ENCODE measurements at places on chromosomes 2 and 18.

- DNase-seq, result no peak
Observed at GRCh38 chr18:56900195-56901094, 246.4 kb upstream of the BOD1L2 start.

GRCh38 chr18:69956665-69957620, 9.3 kb upstream of the CD226 start:
- no peak for DNase-seq

DNA sequence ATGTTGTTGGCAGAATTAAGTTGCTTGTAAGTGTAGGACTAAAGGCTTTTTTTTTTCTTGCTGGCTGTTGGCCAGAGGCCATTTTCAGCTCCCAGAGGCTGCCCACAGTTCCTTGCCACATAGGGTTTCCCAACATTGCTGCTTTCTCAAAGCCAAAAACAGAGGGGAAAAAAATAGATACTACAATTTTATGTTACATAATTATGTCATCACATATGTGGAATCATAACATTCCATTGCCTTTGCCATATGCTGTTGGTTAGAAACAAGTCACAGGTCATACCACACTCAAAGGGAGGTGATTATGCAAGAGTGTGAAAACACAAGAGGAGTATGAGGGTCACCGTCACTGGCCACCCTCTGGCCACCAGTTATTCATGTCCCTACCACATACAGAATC, 154.5 kb downstream of the RTN4 start:
- DNase-seq, result no peak

DNA sequence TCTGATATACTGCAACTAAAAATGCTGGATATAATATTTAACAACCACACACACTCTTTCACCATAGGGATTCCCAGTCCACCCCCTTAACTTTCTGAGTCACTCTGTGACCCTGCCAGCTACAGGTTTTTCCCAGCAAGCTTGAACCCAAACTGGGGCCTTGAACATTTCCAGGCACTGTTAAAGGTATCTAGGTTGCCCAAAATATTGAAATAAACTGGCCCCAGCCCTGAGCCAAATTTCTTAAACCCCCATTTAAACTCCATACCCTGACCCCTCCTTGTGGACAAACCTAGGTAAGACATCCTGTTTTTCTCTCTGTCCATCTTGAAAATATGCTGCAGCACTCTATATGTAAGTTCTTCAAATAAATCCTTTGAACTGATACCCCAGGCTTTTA, 19.7 kb upstream of the DCTN1 start:
- DNase-seq, result no peak

- DNase-seq, result peak; percentile 89
Observed at GRCh38 chr2:45452866-45453265, 158.2 kb downstream of the SRBD1 start.

DNA sequence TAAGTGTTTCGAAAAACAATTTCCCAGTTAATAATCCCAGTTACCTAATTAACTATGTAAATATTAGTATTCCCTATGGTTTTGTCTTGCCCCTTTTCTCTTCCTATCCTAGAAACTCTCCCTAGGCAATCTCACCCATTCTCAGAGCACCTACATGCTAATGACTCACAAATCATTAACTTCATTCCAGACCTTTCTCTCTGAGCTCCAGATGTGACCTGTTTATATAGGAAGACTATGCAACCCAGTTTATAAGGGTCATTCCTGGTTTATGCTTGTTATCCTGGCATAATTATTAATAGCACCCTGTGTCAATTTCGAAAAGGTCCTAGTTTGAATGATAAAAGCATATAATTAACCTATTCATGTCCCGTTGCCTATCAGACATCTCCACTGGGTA, 14.8 kb upstream of the SERTAD2 start:
- DNase-seq, result no peak

DNA sequence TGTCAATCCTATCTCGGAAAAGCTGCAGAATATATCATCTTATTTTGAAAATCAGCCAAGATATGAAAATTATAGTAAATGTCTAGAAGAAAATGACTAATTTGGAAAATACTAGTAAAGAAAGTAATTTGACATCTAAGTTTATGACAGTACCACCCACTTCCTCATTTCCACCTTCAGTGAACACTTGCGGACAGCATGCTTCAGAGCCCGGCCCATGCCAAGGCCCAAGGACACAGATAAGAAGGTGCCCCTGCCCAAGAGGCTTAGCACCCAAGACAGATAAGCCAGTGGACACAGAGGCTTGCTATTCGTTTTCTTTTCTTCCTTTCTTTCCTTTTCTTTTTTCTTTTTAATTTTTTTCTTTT, 4.8 kb upstream of the KCNG2 start:
- no peak for DNase-seq

DNA sequence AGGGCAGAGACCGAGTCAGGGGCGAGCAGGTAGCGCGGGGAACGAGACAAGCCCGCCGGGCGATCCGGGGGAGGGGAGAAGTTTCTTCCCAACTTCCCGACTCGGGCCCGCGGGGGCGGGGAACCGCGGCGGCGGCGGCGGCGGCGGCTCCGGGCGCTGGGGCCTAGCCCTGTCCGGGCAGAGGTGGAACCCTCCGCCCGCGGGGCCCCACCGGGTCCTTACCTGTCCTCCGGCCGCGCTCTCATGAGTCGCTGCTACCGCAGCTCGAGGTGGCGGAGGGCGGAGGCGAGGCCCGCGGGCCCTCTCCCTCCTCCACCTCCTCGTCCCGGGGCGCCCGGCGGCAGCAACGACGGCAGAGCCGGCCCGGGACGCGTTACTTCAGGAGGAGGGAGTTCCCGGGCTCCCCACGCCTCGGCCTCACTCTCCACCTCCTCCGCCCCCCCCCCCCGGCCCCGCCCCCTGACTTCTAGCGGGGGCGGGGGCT, at the start of gene YES1:
Gene YES1, minus strand, starts transcription at position 351 of the 484 bp plus-strand sequence. CDS start 55,415 bp downstream, outside the sequence.
- no peak for DNase-seq

DNA sequence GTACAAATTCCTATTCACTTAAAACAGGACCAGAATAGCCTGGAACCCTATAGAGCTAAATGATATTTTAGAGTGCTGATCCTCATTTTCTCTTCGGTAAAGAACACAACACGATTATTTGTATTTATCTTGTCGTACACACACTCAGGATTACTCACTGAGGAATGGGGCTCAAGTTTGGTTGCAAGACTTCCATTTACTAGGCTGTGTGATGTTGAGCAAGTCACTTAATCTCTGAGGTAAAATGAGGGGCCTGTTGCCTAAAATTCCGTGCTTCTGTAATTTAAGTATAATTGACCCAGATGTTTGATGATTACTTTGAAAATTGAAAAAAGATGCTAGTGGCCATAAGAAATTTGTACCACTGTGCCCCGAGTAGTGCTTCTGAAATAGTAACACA, 42.6 kb upstream of the MAP4K3 start:
- DNase-seq, result no peak

DNA sequence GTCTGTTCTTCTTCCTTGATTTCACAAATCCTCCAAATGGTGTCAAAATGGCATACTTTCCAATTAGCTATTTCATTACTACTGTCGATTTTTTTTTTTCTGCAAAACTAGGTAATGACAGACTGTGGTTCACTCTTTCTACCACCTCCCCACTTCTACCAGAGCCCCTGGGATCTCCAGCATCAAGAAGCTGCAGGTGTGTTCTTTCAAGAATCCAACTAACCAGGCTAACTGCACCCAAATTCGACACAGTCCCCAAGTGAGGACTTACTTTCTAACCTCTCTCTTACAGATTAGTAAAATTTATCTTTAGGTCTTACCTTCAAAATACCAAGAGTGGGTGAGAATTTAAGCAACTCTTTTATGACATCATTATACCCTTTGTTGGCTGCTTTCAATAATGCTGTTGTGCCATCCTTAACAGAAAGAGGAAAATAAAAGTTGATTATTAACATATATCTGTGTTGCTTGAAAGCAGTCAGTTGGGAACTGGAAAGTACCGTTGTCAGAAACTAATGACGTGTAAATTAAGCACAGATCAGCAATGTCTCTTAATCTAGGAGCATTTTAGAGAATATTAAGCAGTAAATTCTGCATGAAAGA, 31.2 kb upstream of the NPC1 start:
- DNase-seq, result no peak
